NCI-H524 (cell line): ENCODE measurements at places on chromosomes 5 and 9.

DNA sequence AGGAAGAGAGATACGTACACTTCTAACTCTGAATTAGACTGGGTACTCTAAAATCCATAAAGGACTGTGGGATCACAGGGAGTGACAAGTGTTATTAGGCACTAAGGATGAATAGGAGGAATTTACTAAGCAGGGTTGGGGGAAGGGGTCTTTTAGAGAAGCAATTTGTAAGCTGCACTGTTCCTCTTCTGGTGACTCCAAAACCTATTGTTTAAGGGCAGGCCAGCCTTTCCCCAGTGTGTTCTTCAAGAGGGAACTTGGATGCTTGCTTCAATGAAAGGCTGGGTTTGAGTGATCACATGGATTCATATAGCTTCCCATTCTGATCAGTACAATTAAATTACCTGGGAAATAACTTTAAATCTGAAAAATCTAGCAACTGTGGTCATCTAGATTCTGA lies 71.8 kb downstream of the STX17 start:
- DNase-seq = no peak

DNA sequence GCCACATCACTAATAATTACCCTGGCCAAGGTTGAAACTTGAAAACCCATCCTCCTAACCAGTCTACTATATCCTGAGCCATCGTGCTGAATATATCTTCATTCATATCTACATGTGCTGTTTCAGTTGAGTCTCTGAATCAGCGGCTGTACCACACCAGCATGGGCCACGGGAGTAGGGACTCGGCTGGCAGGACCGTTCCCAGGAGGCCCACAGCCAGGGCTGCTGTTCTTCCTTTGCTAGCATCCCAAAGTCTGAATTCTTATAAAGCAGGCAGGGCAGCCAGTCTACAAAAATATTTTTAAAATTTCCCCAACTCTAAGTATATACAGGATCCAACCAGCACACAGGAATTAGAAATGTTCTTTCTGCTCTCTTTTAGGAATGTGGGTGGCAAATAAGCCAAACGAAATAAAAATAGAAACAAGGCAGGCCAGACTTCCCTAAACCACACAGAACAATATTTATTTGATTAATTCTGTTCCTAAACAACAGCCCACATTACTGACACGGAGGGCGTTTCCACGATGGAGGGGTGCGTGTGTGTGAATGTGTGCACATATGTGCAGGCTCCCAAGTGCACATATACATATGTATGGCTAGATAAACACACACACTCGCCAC lies 42.8 kb upstream of the EQTN start:
- DNase-seq = no peak

GRCh38 chr5:73749485-73750270 lies 123.7 kb downstream of the ARHGEF28 start:
- DNase-seq = no peak

DNA sequence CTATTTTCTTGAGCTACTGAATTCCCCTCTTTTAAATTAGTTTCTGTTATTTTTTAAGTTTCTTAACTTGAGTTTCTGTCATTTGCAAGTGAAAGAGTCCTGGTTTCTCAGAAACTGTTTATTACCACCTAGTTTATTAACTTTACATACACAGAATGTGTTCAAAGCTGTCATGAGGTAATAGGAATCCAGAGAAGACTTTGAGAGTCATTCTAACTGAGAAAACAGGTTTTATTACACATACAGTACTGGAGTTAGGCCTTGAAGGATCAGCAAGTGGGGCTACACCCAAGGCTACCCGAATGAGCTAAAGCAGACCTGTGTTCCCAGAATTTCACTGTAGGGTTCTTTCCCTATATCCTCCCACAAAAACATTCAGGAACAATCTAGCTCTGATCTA lies 33.1 kb downstream of the FAM114A2 start:
- no peak for DNase-seq

DNA sequence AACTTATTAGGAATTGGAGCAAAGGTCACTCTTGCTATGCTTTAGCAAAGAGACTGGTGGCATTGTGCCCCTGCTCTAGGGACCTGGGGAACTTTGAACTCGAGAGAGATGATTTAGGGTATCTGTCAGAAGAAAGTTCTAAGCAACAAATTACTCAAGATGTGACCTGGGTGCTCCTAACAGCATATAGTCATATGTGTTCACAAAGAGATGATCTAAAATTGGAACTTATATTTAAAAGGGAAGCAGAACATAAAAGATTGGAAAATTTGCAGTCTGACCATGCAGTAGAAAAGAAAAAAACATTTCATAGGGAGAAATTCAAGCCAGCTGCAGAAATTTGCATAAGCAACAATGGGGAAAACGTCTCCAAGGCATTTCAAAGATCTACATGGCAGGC lies 68.3 kb downstream of the SEMA5A start:
- no peak for DNase-seq

DNA sequence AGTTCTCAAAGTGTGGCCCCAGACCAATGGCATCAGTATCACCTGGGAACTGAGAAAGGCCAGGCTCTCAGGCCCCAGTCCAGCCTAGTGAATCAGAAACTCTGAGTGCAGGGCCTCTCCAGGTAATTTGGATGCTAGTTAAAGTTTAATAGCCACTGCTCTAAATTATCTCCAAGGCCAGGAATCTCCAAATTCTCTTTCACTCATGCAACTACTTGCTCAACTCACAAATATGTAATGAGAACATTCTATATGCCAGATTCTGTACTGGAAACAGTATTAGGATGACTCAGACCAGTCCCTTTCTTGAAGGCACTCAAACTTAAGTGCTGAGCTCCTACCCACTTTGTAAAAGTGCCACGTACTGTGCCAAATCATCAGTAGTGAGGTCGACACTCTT lies 84.6 kb downstream of the PAPPA start:
- DNase-seq = no peak

DNA sequence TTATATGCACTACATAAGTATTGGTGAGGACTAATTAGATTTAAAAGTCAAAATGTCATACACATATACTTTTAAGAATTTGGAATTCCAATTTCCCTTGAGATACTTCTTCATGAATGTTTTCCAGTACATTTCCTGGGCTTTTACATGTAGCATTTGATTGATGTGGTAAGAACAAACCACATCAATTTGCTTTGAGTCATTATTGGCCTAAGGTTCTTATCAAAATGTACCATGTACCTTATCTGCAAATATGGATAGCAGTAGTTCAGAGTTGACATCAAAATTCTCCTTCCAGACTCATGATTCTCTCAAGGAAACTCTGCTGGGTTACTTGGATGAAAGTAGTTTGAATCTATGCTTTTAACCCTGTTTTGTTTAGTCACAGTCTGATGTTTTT lies 2.5 kb downstream of the CAST start:
- DNase-seq = no peak

- DNase-seq = no peak
Measured at GRCh38 chr5:52727576-52727975, 60.1 kb upstream of the ITGA1 start.

DNA sequence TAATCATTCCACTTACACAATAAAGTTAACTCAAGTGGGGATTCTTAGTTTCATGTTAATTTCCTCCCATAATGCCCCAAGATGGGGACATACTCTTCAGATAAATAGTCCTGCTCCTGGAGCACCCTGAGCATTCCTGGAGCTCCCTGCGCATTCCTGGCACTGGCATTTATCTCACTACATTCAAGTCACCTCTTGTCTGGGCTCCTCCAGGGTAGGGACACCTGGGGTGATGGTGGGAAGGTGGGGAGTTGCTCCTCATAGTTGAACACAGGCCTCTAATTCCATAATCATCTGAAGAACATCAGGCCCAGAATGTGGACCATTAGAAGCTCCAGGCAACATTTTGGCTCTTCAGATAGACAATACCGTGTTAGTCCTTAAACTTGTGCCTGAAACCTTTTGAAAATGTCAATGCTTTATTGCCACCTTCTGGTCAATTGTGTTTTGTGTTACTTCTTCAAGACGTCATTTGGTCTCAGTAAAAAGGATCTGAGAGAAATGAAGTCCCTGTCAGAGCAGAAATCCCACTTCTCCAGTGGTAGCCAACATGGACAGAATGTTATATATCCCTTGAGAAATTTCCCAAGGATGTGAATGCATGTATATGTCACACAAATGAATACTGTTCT lies 14.2 kb upstream of the AGGF1 start:
- DNase-seq = peak; percentile 55

GRCh38 chr5:37836592-37837413 lies 3.0 kb downstream of the GDNF start:
- peak; percentile 67 for DNase-seq

GRCh38 chr9:94029932-94030317 lies 54.3 kb upstream of the PTPDC1 start:
- DNase-seq = no peak

DNA sequence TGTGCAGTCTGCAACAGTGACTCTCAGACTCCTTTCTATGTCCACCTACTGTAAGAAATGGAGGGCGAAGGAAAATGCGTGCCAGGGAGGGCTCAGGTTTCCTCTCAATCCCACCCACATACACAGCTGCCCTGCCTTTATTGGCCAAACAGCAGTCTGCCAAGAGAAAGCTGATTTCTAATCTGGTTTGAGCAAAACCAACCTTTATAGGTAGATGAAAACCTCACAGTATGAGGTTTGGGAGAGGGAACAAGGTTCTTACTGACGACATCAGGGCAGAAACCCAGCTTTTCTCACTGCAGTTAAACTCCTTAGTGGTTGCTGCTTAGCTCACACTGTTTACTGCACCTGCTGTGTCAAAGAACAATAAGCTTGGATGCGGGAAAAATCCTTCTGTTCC lies 152.3 kb upstream of the KLF9 start:
- DNase-seq = peak; percentile 0

- DNase-seq = peak; percentile 58
Measured at GRCh38 chr5:1140171-1140817, 28.4 kb upstream of the SLC12A7 start.

- no peak for DNase-seq
Measured at GRCh38 chr5:54656261-54656728, 138.7 kb downstream of the SNX18 start.

DNA sequence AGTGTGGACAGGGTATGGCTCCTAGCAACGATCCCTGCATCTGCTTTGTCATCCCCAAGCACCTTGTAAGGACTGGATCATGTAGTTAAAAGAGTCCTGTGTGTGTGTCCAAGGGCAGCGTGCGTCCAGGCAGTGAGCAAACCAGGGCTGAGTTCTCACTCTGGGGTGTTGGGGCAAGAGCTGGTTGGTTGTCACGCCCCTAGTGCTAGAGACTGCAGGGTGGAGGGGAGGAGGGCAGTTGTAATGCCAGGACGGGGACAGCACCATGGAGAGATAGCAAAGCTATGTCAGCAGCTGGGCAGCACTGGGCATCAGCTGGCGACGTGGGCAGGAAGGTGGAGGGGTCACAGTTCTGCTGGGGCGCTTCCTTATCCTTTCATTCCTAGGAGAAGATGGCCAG lies 100.8 kb downstream of the ZNF618 start:
- DNase-seq = no peak

DNA sequence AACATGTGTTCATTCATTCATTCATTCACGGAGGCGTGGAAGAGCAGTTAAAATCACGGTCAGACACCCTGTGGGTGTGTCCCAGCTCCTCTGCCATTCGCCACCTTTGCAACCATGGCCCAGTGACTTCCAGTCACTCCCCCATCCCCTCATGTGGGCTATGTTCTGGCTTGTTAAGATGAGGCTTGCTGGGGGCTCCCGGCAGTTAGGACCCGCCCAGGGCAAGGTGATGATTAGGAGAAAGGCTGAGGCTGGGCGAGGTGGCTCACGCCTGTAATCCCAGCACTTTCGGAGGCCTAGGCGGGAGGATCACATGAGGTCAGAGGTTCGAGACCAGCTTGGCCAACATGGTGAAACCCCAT lies 24.9 kb upstream of the PTGES start:
- no peak for DNase-seq

DNA sequence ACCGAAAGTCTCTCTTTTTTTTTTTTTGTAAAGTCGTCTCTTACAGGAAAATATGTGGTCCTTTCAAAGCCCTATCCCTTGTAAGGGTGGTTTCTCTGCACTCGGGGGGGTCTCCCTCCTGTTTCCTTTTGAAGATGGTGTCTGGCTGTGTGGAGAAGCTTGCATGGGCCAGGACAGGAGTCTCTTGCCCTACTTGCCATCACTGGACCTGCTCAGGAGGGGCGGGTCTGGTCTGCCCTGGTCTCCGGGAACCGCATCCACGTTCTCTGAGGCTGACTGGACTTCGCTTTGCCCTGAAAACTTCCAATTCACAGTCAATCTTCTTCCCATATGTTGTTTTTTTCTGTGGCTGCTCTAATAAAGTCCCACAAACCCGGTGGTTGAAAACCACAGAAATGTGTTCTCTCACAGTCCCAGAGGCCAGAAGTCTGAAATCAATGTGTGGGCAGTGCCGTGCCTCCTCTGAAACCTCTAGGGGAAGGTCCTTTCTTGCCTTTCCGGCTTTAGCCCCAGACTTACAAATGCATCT lies 92.9 kb upstream of the IER5L start:
- DNase-seq = no peak

DNA sequence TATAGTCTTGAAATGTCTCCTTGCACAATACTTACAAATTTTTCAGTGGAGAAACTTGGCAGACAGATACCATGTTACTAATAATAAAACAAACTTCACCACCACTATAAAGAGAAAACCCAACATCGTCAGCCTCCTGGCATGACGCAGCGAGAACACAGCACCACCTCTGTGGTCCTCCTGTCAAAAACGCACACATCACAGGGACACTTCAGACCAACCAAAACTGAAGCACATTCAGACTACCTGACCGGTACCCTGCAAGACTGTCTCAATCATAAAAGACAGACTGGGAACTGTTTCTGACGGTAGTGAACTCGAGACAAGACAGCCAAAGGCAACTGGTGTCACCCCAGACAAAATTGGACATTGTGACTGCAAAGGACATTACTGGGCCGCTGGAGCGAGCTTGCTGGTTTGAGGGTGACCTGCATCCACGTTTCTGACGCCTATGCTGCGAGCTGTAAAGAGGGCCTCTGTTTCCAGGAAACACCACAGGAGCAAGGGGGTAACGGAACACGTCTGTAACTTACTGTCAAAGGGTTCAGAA lies 34.4 kb downstream of the NSUN2 start:
- DNase-seq = no peak

DNA sequence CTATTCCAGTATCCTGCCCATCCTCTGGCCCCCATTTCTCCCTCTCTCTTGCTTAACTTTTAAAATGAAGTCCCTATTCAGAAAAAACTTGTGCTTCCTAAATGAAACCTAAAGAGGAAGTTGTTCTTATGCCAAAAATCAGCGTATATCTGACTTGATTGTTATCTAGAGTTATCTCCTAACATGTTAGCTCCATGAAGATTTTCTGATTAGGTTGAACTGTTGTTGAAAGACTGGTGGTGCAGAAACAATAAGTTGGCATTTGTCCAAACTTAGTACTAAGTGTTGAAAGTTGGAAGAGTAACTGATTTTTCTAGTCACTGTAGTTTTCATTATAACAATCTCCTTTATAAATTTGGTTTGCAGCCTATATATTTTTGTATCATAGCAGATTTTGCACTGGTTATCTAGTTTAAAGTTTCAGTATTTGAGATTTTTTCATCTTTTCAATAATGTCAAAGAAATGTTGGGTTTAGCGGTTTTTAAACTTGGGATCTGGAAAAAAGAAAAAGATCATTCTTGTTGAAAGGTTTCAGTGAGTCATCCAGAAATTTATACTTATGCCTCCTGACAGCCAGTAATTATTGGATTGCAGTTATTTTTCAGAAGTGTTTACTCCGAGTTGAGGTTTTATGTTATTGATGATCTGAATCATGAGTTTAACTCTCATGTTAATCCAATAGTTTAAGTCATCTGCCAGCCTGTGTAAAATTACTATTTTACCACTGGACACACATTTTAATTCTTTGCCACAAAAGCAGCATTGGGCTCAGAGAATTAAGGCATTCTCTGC lies 60.6 kb downstream of the PAM start:
- DNase-seq = no peak

GRCh38 chr9:7405924-7406604 lies 393.5 kb downstream of the DMAC1 start:
- DNase-seq = no peak
